Kidney (tissue), 22 donors: ENCODE measurements at places on chromosomes 3 and 15. TPM values are rescaled to one million over a fixed set of nuclear protein-coding genes. Genes with fewer than 3 reads are reported as not detected.

Gene GOLGA6A
- not detected for polyA plus RNA-seq

Gene GLCE
- polyA plus RNA-seq, result 14.9 TPM

GRCh38 chr15:63623232-63623969 lies 26.2 kb downstream of the FBXL22 start:
- DNase-seq, result no peak

DNA sequence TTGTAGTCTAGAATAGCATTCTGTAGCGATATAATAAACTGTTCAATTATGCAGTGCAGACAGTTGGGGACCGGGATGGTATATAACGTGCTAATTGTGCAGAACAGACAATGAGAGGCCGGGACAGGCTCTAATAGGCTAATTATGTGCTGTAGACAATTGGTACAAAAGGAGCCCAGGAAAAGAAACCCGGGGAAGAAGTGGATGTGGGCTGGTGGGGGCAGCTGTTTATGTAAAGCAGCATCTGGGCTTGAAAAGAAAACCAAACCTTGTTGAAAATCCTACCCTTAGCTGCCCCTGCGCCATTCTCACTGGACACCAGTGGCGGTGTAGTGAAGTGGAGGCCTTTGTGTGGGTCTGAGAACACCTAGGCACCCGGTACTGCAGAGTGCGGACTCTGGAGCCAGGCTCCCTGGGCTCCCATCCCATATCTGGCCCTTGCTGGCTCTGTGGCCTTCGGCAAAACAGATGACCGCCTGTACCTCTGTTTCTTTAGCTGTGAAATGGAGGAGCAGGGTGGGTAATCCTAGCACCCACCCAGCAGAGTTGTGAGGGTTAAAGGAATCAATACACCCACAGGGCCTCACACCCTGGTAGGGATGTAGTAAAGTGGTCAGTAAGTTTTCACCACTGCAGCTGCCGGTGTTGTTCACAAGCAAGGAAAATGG lies 51.5 kb downstream of the CMTM6 start:
- DNase-seq, result no peak

GRCh38 chr15:87326269-87326668 lies 930.3 kb downstream of the NTRK3 start:
- DNase-seq, result no peak

DNA sequence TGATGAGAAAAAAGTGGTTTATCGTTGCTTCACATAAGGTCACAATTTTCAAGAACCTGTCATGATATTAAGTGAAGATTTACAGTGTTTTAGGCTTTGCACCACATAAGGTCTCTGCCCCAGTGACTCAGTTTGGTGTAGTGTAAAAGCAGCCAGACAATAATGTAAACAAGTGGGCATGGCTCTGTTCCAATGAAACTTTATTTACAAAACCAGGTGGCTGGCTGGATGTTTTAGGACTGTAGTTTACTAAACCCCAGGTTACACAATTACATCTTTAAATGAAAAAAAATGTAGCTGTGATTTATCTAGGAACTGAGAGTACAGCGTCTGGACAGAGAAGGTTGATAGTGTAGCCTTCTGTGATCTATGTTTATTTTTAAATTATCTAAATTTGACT lies 9.7 kb upstream of the FBXL22 start:
- DNase-seq, result no peak

GRCh38 chr15:89670971-89671560 lies 8.1 kb downstream of the PLIN1 start:
- no peak for DNase-seq

DNA sequence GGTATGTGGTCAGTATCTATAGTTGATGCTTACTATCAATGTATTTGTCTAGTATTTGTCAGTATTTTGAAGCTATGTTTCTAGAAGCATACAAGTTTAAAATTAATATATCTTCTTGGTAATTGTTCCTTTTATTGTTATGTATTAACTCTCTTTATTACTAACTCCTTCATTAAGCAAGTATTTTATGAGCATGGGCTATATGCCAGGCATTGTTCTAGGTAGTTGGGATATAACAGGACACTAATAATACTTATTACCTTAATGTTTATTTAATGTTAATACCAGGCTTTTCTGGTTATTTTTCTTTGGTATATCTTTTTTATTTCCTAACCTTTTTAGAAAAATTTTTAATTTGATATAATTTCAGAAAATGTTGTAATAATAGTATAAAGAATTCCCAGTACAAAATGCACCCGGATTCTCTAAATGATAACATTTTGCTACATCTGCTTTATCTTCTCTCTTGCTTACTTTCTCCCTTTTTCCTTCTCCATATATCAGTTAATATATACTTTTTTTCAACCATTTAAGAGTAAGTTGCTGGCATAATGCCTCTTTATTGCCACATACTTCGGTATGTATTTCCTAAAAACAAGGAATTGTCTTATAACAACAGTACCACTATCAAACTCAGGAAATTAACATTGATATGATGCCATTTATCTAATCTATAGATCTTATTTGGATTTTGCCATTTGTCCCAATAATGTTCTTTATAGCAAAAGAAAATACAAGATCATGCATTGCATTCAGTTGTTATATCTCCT lies 30.9 kb downstream of the LRRC49 start:
- no peak for DNase-seq

DNA sequence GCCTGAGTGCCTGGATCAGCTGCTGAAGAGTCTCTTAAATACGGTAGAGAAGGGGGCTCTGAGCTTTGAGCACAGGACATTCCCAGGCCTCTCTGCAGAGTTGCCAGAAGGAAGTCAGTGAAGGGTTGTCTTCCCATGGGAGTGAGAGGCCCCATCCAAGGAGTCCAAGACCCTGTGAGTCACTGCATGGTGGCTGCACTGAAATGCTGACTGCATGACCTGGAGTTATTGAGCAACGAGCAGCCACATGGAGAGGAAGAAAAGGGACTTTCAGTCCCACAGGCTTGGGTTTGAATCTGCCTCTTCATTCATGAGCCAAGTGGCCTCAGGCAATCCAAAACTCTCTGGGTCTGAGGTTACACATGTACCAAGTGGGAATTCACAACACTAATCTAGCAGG lies 69.6 kb upstream of the RASGRF1 start:
- no peak for DNase-seq

Gene PPP1R14D
- polyA plus RNA-seq, result 4.0 TPM

DNA sequence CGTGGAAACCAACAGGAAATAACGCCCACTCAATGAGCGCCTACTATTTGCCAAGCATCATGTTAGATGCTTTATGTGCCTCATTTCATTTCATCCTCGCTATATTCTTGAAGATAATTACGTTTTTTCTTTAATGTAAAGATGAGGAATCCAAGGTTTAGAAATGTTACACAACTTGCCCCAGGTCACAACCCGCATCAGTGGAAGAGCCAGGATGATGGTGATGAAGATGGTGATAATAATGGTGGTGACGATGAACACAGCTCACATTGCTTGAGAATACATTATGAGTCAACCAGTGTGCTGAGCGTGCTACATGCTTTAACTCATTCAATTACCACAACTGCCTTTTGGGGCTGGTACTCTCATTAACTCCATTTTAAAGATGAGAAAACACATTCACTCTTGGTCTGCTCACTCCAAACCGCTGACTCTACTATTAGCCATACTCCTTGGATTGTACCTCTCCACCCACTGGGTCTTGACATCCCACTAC lies 21.5 kb upstream of the MYO1E start:
- DNase-seq, result no peak

Gene ESYT3
- polyA plus RNA-seq, result 1.5 TPM

- DNase-seq, result no peak
Measured at GRCh38 chr3:185337231-185337816, 25.6 kb upstream of the MAP3K13 start.

DNA sequence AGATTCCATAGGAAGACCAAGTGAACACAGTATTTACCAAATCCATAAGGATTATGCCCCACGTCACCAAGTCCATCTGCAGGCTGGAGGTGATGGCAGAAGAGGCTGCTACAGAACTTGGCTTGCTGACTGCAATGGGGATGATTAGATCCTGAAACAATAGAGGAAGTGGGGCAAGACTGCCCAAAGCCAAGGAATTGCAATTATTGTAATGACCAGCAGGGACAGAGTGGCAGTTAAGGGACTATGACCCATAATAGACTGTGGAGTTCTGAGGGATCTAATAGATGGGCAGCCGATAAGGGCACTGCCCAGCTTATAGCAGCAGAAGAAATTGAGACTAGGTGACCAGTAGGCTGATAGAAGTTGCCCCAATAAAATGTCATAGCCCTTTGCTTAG lies 108.4 kb downstream of the MINAR1 start:
- DNase-seq, result no peak

Gene RTP1
- polyA plus RNA-seq, result not detected

GRCh38 chr3:71652781-71653413 lies 69.4 kb upstream of the FOXP1 start:
- peak; percentile 50 for DNase-seq

DNA sequence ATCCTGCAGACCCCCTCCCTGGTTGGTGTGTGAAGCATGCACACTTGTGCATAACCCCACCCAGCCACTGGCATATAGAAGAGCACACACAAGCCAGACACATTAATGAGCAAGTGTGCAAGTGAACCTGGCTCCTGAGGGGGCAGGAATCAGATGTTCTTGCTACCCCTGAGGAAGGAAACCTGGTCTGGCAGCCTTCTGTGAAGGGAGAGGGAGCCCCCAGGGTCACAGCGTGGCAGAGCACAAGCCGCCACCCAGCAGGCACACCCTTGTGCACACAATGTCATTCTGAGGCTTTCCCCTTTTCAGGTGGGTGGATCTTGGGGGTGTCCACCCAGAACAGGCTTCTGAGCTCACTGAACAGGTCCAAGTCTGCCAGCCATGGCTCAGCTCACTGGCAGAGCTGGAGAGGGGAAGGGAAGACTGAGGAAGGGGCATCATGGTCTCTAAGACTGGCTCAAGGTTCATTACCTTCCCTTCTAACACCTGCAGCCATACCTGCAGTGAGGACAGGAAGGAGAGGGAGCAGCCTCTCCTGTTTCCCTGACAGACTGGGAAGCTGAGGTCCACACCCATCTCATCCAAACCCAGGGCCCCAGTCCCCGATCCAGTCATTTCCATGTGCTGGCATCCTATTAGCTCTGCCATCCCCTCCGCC lies 31.6 kb upstream of the SEMA3F start:
- DNase-seq, result no peak

DNA sequence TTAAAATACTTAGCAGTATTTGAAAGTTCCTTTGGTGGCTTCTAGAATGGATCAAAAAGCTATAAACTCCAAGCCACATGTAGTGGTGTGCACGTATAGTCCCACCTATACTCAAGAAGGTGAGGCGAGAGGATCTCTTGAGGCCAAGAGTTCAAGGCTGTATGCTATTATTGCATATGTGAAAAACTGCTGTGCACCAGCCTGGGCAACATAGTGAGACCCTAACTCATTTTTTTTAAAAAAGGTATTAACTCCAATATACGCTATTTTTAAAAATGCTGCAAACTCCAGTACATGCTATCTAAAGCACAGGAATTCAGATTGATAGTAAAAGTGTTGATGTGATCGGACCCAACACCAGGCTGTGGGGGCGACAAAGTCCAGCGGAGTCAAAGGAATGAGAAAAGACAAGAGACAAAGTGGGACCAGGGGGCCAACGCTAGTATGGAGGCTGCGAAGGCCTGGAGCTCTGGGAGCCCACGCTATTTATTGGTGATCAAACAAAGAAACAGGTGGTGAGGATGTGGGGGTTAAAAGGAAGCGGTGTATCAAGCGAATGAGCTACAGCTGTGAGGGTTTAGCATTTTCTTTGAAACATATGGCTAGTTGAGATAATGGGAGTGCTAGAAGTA lies 66.6 kb downstream of the ARIH1 start:
- no peak for DNase-seq

Gene CDCP1
- polyA plus RNA-seq, result 3.7 TPM

DNA sequence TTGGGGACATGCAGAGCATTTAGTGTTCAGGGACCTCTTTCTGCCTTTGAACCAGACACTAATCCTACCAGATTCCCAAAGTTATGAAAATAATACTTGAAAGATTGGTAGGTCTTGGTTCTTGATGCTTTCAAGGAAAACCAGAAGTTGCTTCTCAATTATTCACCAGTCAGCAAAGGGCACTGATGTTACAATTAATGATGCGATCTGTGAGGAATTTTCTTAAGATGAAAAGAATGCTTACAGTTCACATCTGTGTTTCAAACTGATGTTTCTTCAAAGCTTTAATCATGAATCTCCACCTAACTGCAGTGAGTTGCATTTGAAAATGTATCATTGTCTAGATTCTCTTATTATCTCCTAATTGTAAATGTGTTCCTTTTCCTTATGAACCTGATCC lies 161.0 kb downstream of the NAALADL2 start:
- no peak for DNase-seq

Gene EID1
- polyA plus RNA-seq, result 123 TPM

Gene ANKRD63
- not detected for polyA plus RNA-seq

Gene SELENOT
- 120 TPM for polyA plus RNA-seq

DNA sequence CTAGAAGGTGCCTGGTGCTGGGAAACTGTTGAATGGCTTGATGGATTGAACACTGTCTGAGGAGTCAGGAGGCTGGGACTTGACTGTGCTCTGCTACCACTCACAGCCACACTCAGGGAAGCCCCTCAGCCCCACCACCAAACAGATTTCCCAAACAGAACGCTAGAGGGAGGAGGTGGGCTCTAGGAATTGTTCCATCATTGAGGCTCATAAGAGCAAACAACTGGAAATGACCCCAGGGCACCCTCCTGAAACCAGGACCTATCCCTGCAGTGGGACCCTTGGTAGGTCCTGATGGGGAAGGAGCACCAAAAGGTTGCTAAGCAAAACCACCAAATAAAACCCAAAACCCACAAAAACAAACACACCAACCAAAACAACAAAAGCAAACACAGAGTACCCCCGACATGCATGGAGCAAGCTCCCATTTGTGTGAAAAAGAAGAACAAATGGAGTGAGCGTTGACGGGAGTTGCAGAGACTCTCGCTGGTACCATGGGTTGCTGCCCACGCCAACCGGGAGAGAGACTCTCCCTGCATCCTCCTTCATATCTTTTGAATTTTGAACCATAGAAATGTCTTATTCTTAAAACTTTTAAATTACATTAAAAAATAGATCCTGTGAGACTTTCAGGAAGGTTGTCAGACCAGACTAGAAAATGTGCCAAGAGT lies 45.6 kb downstream of the ABTB1 start:
- DNase-seq, result no peak

GRCh38 chr15:39230908-39231285 lies 350.0 kb upstream of the THBS1 start:
- DNase-seq, result no peak

Gene NR1I2
- polyA plus RNA-seq, result 0.41 TPM

GRCh38 chr15:48641416-48641815 lies 4.1 kb downstream of the FBN1 start:
- DNase-seq, result no peak

Gene TUBGCP5
- polyA plus RNA-seq, result 4.7 TPM

DNA sequence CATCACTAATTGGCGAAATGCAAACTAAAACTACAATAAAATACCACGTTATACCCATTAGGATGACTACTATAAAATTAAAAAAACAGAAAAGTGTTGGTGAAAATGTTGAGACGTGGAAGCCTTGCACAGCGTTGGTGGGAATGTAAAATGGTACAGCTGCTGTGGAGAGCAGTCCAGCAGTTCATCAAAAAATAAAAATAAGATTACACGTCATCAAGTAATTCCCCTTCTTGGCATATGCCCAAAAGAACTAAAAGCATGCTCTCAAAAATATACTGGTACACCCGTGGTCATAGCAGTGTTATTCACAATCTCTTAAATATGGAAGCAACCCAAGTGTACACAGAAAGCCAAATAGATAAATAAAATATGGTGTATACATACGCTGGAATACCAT lies 71.8 kb upstream of the NDN start:
- no peak for DNase-seq

GRCh38 chr3:177731644-177732268 lies 534.5 kb upstream of the TBL1XR1 start:
- no peak for DNase-seq

Gene NME9
- 0.73 TPM for polyA plus RNA-seq

- DNase-seq, result no peak
Measured at GRCh38 chr3:132569153-132569552, 27.9 kb upstream of the ACKR4 start.
